ENCODE measurements at places on chromosomes 13 and 19.

DNA sequence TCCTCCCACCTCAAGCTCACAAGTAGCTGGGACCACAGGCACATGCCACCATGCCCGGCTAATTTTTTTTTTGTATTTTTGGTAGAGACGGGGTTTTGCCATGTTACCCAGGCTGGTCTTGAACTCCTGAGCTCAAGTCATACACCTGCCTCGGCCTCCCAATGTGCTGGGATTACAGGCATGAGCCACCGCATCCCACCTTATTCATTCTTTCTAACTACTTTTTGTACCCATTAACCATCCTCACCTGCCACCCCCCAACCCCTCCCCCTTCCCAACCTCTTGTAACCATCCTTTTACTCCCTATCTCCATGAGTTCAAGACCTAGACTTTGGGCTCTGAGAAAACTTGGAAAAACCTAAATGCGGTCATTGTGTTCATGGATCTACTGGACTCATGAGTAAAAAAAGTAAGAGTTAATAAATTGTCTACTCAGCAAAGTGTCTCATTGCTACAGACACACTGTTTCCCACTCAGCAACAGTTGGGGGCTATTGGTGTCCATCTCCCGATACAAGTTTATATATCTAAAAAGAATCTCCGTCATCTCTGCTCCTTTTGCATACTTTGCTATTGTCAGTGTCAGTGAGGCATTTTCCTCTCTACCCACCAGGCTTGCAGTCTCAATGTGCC lies 44.1 kb upstream of the MEDAG start:
- DNase-seq: no peak

DNA sequence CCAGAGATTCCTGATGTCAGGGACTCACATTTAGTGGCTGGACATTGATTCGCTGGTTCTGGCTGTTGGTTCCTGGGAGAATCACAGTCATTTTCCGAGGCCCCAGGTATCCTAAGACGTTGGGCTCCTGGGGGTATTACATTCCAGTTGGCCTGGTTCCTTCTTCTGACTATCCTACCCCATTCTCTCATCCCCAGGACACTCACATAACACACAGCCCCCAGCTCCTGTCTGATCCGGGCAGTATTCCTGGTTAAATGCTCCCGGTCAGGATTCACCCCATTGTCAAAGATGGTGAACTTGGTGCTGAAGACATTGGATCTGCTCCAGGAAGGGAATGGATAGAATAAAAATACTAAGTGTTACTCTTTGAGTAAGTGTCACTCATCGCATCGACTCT lies 11.5 kb downstream of the PPP1R15A start:
- no peak for DNase-seq

DNA sequence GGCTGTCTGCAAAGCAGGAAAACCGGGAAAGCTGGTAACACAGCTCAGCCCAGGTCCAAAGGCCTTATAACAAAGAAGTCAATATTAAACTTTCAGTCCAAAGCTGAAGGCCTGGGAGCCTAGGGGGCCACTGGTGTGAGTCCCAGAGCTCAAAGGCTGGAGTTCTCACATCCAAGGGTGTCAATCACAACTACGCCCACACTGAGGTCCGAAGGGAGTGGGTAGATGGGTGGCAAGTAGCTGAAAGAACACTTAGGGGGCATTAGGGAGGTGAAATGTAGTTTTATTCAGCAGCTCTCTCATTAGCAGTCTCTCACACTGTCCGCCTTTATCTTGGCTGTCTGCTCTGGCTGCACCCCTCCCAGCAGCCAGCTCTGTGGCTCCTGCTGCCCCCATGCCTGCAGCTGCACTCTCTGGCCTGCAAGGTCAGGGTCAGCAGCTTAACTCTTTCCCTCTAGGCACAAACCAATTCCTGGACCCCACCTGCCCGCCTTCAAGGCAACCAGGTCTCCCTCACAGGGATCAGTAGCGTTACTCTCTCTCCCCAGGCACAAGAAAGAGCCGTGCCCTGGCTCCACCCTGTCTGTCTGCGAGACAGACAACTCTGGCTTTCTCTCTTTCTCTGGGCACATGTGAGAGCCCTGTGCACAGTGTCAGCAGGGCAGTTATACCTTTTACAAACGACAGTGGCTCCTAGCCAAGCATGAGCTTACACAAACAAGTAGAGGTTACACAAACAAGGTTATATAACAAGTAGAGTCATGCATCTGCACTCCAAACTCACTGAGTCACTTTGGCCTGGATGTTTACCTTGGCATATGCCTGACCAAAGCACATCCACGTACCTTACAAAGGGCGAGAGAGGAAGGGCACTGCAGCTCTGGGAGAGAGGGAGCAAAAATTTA lies 249.4 kb upstream of the PCDH20 start:
- DNase-seq: no peak

DNA sequence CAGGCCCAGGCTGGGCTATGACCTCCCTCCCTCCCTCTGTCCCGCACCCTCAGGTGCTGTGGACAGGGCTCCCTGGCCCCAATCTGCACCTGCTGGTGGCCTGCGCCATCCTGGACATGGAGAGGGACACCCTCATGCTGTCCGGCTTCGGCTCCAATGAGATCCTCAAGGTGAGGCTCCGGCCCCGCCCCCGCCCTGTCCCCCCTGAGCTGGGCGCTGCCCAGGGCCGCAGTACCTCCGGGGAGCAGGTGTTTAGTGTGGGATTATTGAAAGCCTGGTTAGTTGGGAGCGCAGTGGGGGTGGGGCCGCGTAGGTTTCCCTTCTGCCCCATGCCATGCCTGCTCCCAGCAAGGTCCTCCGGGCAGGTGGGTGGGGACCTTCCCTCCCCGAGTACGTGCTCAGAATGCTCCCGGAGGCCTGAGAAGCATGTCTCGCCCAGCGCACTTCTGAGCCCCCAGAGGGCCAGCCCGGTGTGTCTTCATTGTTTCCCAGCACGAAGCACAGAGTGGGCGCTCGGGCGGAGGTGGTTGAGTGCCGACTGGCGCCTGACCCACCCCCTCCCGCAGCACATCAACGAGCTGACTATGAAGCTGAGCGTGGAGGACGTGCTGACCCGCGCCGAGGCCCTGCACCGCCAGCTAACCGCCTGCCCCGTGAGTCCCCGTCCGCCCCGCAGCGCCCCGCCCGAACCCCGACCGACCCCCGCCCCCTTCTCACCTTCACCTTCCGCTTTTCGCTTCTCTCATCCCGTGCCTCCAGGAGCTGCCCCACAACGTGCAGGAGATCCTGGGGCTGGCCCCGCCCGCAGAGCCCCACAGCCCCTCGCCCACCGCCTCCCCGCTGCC lies 8.8 kb downstream of the IL4I1 start:
- no peak for DNase-seq

Data from activated CD4-positive, alpha-beta T cell treated with anti-CD3 and anti-CD28 coated beads for 1 hour (primary cell).